ENCODE measurements at places on chromosomes 4 and X.

DNA sequence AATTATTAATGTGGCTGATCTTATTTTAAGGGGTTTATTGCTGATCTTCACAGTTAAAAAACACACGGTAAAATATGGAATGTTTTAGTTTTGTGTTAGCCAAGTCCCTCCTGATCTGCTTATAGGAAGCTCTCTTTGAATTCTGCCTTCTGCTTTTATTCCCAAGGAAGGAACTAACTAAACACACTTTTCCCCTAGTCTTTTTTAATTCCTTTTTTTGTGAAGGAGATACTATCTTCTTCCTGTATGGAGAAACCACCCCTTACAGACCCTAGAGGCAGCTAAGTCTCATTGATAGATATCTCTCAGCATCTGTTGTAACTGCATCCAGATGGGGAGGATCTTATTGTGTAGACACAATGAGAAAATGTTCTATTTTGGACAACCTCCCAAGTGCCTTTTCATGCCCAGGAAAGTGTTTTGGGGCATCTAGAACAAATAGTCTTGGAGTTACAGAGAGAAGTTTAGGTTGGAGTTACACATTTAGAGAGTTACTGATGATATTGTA is 64.4 kb downstream of the AFF1 start:
- no peak for DNase-seq

DNA sequence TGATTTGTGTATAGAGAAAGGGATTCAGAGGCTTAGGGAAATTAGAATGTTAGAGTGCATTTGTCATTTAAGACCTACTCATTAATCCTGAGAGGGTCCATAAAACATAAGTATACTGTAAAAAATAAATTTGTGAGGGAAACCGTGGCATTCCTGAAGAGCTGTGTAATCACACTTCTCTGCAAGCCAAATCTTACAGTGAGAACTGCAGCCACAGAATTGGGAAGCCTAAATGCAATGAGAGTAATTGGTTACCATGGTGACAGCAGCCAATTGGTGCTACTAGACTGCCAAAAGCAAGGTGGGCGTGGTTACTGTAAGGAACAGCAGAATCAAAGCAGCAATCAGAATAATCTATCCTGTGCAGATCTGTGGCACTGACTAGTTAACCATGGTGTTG is 345.2 kb upstream of the GRID2 start:
- DNase-seq = no peak

- no peak for DNase-seq
Measured at GRCh38 chrX:23118163-23118562, 118.4 kb downstream of the DDX53 start.

DNA sequence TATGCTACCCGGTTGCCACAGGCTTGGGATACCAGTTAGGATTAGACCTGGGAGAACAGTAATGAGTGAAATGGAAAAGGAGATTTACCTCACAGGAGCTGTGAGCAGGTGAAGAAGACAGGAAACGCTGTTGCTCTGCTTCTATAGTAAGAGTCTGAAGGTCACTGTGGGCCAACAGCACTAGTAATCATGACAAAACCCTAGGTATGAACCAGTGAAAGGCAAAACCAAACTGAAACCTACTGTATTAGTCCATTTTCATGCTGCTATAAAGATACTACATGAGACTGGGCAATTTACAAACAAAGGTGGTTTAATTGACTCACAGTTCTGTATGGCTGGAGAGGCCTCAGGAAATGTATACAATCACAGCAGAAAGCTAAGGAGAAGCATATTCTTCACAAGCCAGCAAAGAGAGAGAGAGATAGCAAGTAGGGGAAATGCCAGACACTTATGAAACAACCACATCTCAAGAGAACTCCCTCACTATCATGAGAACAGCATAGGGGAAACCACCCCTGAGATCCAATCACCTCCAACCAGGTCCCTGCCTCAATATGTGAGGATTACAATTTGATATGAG is 736.7 kb upstream of the INTU start:
- no peak for DNase-seq

- DNase-seq = no peak
Measured at GRCh38 chr4:82948647-82949204, 48.2 kb downstream of the THAP9 start.

GRCh38 chr4:108166038-108166437 is 2.7 kb downstream of the LEF1 start:
- DNase-seq = peak; percentile 56

- no peak for DNase-seq
Measured at GRCh38 chr4:99205153-99205979, 13.7 kb downstream of the ADH6 start.

DNA sequence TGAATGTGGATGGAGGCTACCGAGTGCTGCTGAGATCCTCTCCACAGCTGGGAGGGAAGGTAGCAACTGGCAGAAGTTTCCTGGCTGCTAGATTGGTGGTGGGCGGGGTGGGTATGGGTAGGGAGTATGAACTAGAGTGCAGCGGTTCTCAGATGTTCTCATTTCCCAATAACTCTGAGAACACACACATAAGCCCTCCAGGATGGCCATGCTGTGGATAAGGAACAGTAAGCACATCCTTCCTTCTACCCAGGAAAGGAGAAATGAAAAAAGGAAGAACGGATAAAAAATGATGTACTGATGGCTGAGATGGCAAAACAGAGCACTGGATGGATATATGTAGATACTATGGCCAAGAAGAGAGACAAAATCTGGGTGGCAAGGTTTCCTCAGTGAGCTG is 116.0 kb downstream of the ZNF827 start:
- no peak for DNase-seq

GRCh38 chr4:185276036-185276435 is 66.6 kb downstream of the SNX25 start:
- no peak for DNase-seq

DNA sequence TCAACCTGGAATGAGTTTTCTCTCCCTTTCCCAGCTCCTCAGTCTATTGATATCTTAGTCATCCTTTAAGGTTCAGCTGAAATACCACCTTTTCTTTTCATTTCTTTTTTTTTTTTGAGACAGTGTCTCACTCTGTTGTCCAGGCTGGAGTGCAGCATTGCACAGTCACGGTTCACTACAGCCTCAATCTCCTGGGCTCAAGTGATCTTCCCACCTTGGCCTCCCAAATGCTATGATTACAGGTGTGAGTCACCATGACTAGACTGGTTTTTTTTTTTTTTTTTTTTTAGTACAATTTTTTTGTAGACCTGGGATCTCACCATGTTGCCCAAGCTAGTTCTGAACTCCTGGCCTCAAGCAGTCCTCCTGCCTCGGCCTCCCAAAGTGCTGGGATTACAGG is 28.9 kb downstream of the AFF1 start:
- no peak for DNase-seq

DNA sequence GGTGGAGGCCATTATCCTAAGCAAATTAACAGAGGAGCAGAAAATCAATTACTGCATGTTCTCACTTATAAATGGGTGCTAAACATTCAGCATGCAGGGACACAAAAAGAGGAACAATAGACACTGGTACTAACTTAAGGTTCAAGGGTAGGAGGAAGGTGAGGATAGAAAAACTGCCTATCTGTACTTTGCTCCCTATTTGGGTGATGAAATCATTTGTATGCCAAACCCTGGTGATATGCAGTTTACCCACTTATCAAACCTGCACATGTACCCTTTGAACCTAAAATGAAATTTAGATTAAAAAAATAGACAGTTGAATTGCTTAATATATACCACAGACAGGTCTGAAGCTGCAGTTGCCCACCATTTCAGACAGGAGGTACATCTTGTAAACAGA is 143.3 kb upstream of the KLHL4 start:
- no peak for DNase-seq
